ENCODE measurements at places on chromosomes 5 and 9. TPM values are rescaled to one million over a fixed set of nuclear protein-coding genes. Genes with fewer than 3 reads are reported as not detected.

CCNI2 gene
- 3.8 TPM for polyA plus RNA-seq

KIAA0825 gene
- 4.9 TPM for polyA plus RNA-seq

NIM1K gene
- polyA plus RNA-seq, result 0.30 TPM

STKLD1 gene
- polyA plus RNA-seq, result 2.9 TPM

CDH9 gene
- 61.8 TPM for polyA plus RNA-seq

ARHGEF37 gene
- polyA plus RNA-seq, result 5.4 TPM

NMUR2 gene
- 0.94 TPM for polyA plus RNA-seq

KIF4B gene
- polyA plus RNA-seq, result 0.18 TPM

KLF4 gene
- polyA plus RNA-seq, result 6.0 TPM

TRPM6 gene
- polyA plus RNA-seq, result 0.96 TPM

ATG12 gene
- polyA plus RNA-seq, result 54.0 TPM

ADRB2 gene
- polyA plus RNA-seq, result 0.13 TPM

LOX gene
- 156 TPM for polyA plus RNA-seq

ST8SIA4 gene
- polyA plus RNA-seq, result 6.5 TPM

ARL14EPL gene
- not detected for polyA plus RNA-seq

CHMP5 gene
- polyA plus RNA-seq, result 129 TPM

TLX3 gene
- not detected for polyA plus RNA-seq

PCDHGA2 gene
- 6.8 TPM for polyA plus RNA-seq

AGXT2 gene
- 1.4 TPM for polyA plus RNA-seq

CORO2A gene
- polyA plus RNA-seq, result 2.8 TPM

TRIM36 gene
- 2.7 TPM for polyA plus RNA-seq

FBP2 gene
- not detected for polyA plus RNA-seq

CRHBP gene
- 24.2 TPM for polyA plus RNA-seq

GLRX gene
- 59.4 TPM for polyA plus RNA-seq

WNT8A gene
- polyA plus RNA-seq, result 0.14 TPM

PRUNE2 gene
- 5.3 TPM for polyA plus RNA-seq

PRPF4 gene
- polyA plus RNA-seq, result 43.0 TPM

ATP6V1G1 gene
- 318 TPM for polyA plus RNA-seq

TMEM267 gene
- 16.5 TPM for polyA plus RNA-seq

DYNC2I2 gene
- 84.6 TPM for polyA plus RNA-seq

PCDHGC3 gene
- polyA plus RNA-seq, result 121 TPM
